ENCODE measurements at places on chromosomes 7 and 10. TPM values are rescaled to one million over a fixed set of nuclear protein-coding genes. Genes with fewer than 3 reads are reported as not detected.

INMT gene
- total RNA-seq: 0.28 TPM

SFTPA1 gene
- total RNA-seq: not detected

EIF5AL1 gene
- total RNA-seq: 0.38 TPM

SPDYE17 gene
- not detected for total RNA-seq

CALCR gene
- total RNA-seq: not detected

LRRC18 gene
- total RNA-seq: not detected

Measured in endothelial cell of coronary artery (primary cell).